Fibroblast of lung (primary cell): ENCODE measurements at places on chromosomes 6 and 20. TPM values are rescaled to one million over a fixed set of nuclear protein-coding genes. Genes with fewer than 3 reads are reported as not detected.

Gene MYL9
- total RNA-seq, result 9.2 and 25.4 TPM in 2 replicates

Gene ADGRG6
- total RNA-seq, result 30.0 and 49.9 TPM in 2 replicates

Gene SLC22A16
- under 0.01 TPM in 1 of 2 replicates, not detected in the other for total RNA-seq

Gene TBC1D32
- total RNA-seq, result 11.6 and 21.0 TPM in 2 replicates

Gene C6orf58
- total RNA-seq, result not detected in 2 replicates

Gene PAK5
- total RNA-seq, result not detected in 2 replicates

Gene COL20A1
- not detected in 2 replicates for total RNA-seq
